ENCODE measurements at places on chromosomes 3 and 15. TPM values are rescaled to one million over a fixed set of nuclear protein-coding genes. Genes with fewer than 3 reads are reported as not detected.

Gene FRMD5
- total RNA-seq = 14.1 TPM

Gene TRIM71
- total RNA-seq = 238 TPM

Gene CSTA
- not detected for total RNA-seq

Gene NUP210
- total RNA-seq = 69.8 TPM

Gene PYGO1
- 0.50 TPM for total RNA-seq

Gene ADAMTS7
- total RNA-seq = 67.1 TPM

Gene MAP1A
- 1.1 TPM for total RNA-seq

Gene PLA2G4E
- not detected for total RNA-seq

Gene C15orf62
- total RNA-seq = 0.72 TPM

DNA sequence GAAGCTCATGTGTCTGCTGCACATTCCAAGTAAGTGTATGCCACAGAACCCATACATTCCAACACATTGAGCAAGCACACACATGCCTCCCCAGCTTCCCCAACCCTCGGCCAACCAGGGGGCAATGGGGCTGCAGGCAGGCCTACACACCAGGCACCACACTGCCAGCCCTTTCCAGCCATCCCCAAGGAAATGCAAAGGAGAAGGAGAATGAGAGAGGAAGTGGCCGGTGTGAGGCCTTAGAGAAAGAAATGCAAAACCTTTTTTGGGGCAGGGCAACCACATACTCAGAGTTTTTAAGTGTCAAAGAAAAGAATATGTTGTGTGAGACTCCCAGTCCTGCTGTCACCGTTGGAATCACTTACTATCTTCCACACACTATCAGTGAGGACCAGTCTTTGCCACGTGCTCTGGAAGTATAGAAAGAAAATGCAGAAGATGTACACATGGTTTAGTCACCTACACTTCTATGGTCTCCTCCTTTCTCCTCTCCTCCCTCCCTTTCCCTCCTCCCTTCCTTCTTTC lies 11.1 kb downstream of the IGF2BP2 start:
- DNase-seq = peak; percentile 67
- peaks cover 86% of the 10 kb centered on the region for H3K4me1 ChIP-seq
- H3K36me3 ChIP-seq = no peaks in the 10 kb centered on the region
- H3K27me3 ChIP-seq = no peaks in the 10 kb centered on the region
- H3K4me3 ChIP-seq = peak overlapping the region; percentile 51

DNA sequence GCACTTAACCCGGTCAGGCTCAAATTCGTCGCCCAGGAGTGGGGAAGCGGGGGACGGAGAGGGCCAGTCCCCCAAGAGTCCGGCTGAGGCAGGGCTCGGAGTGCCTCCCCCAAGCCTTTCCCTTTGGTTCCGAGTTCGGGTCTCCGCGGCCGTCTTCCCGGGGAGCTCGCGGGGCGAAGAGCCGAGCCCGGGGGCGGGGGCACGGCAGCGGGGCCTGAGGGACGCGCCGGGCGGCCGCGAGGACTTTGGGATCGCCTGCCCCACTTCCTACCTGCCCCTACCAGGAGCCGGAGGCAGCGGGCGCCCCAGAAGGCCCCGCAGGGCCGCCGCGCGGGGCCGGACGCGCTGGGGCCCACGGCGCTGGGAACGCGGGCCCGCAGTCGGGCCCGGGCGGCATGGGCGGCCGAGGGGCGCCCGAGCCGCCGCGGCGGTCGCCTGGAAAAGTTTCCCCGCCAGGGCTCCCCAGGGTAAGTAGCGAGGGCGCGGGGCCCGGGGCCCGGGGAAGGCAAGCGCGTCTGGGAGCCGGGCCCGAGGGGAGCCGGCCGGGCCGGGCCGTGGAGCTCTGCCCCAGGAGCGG lies 2.8 kb downstream of the FURIN start:
- peak overlapping the region; percentile 75 for H3K4me3 ChIP-seq
- H3K36me3 ChIP-seq = no peaks in the 10 kb centered on the region
- peak overlapping the region; percentile 91 for H3K27ac ChIP-seq
- H3K27me3 ChIP-seq = no peaks in the 10 kb centered on the region
- peaks cover 60% of the 10 kb centered on the region for H3K4me1 ChIP-seq
- peak; percentile 46 for DNase-seq

DNA sequence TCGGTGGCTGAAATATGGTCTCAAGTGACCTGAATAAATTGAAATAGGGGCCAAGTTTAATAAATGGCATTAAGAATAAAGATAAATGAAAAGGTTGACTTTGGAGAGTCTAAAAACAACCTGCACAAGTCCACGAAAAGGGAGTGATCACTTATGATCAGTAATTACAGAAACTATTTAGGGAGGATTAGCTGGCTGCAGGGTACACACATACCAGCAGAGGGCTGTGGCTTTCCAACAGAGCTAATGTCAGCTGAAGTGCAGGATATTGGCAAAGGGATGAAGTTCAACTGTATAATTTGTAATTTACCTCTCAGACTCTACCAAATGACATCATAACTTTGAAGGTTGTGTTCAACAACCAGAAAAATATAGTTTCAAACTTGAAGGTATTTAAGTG lies 86.8 kb downstream of the SYNPR start:
- H3K36me3 ChIP-seq = no peaks in the 10 kb centered on the region
- no peaks in the 10 kb centered on the region for H3K27me3 ChIP-seq
- H3K27ac ChIP-seq = no peak overlapping the region

DNA sequence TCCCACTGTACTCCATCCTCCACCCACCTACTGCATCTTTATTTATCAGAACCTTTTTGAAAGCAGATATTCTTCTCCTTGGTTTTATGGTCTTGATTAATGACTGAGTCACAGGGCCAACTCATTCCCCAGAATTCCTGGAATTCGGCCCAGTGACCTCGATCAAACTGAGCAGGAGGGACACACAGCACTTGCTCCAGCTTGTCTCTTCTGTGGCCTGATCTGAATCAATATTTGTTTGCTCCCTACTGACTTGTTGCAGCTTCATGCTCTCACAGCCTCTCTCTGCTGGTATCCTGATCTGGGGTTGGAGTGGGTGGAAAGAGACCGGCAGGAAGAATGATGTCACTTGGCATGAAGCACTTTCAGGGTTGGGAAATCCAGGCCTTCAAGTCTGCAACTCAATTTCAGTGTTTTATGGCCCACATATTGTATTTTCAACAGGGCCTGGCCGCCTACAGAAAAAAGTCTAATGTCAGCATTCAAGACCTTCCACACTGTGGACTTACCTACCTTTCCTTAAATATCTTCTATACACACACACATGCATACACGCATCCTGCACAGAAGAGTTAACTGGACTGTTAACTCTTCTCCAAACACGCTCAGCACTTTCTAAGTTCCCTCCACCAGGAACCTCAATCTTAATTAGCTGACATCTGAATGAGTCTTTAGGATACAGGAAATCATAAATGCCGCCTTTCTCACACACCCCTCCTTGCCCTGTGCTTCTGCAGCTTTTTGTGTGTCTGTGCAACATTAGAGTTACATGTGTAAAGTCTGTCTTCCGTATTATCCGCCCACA lies 4.6 kb downstream of the ANXA2 start:
- H3K4me1 ChIP-seq = peaks cover 69% of the 10 kb centered on the region
- no peak for DNase-seq
- H3K27me3 ChIP-seq = peaks cover 8% of the 10 kb centered on the region
- peak overlapping the region; percentile 26 for H3K27ac ChIP-seq
- no peak overlapping the region for H3K4me3 ChIP-seq

- H3K4me3 ChIP-seq = peak overlapping the region; percentile 79
- peak overlapping the region; percentile 67 for H3K27ac ChIP-seq
- DNase-seq = no peak
- H3K36me3 ChIP-seq = no peaks in the 10 kb centered on the region
- H3K4me1 ChIP-seq = peaks cover 11% of the 10 kb centered on the region
- no peaks in the 10 kb centered on the region for H3K27me3 ChIP-seq
Observed at GRCh38 chr15:92733090-92733933, 77.7 kb upstream of the FAM174B start.

DNA sequence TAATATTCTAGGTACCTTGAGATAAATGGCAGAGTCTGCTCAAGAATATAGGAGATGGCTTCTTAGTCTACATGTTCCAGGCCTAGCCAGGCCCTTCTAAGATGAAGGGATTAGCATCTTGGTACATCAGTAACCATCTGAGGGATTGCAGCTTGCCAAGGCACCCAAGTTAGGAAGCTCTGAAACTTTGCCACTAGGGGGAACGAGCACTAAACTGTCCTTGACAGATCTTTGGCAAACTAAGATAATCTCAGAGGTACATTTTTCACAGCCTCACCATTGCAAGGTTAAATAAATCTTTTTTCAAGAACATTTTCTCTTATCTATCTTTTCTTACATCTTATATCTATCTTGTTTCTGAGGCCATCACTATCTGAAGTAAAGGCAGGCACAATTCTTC lies 351.2 kb downstream of the RAP2B start:
- H3K4me1 ChIP-seq = no peaks in the 10 kb centered on the region
- peak; percentile 12 for DNase-seq
- no peak overlapping the region for H3K27ac ChIP-seq

DNA sequence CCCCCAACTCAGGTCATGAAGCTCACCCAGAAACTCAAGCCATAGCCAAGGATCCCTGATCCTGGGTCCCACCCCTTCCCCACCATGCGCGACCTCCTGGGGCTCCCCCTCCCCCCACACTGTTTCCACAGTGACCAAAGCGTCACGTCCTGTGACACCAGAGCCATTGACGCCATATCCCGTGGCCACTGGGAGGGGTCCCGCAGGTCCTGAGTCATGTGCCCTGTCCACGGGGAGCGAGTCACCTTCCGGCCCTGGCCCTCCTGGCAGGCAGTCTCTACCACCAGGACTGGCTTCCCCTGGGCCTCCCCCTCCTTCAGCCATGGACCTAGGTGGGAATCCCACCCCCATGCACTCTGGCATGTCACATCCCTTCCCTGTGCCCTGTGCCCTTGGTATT lies 15.6 kb downstream of the SEMA3F start:
- H3K36me3 ChIP-seq = peaks cover 13% of the 10 kb centered on the region
- H3K27ac ChIP-seq = no peak overlapping the region
- no peak for DNase-seq

DNA sequence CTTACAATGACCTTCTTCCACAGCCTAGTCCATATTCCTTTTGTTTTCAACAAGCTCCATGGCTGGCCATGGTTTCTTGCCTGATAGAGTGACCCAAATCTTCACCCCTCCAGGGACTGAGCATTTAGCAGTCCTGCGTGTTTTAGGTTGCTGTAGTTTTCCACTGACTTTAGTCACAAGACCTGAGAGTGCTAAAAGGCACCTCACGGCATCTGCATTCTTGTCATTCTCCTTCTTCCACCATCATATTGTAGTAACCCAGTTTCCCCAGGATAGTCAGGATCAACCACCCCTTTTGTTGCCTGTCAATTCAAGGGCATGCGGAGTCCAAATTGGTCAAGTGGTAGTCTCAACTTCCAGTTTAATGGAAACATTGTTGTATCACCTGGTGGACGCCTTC lies 20.8 kb downstream of the HTR3C start:
- no peak for DNase-seq
- H3K36me3 ChIP-seq = peaks cover 8% of the 10 kb centered on the region
- no peak overlapping the region for H3K27ac ChIP-seq
- H3K4me3 ChIP-seq = no peak overlapping the region
- H3K27me3 ChIP-seq = no peaks in the 10 kb centered on the region

- H3K36me3 ChIP-seq = no peaks in the 10 kb centered on the region
- no peak for DNase-seq
- H3K4me1 ChIP-seq = peaks cover 17% of the 10 kb centered on the region
- H3K27me3 ChIP-seq = no peaks in the 10 kb centered on the region
- H3K27ac ChIP-seq = no peak overlapping the region
- H3K4me3 ChIP-seq = no peak overlapping the region
Observed at GRCh38 chr3:34570916-34571705, 772.7 kb downstream of the PDCD6IP start.

DNA sequence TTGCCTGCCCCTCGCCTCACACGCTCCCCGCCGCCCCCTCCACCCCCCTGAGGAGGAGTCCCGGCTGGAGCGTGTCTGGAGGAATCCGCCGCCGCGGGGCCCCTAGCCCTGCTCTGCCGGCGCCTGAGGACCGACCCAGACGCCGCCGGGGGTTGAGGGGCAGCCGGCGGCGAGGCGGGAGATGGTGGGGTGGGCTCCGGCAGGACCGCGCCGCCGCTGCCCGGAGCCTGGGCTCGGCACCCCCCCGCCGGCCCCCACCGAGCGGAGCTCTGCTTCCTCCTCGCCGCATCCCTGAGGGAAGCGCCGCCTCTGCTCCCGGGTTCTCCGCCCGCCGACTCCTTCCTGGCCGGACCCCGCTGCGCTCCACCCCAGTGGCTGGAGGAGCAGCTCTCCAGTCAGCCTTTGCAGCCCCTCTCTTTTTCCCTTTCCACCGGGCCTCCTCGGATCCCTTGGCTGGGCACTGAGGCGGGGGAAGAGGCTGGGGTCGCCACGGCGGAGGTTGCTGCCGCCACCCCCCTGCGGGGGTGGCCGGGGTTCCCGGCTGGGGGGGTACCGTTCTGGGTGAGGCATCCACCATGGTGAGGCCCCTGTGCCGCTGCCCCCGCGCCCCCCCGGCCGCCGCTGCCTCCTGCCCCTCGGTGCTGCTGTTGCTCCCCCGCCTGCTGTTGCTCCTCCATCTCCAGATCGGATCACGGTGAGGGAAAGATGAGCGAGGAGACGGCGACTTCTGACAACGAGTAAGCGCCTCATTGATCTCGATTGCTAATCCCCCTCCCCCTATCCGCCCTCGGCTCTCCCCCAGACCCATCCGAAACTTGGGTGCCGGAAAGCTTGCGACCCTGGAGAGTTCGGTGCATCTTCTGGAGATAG lies at the start of gene SPRED1:
SPRED1 (plus strand) TSS at position 356 of the 870 bp plus-strand sequence; CDS start at position 706, 350 bp downstream.
- H3K27ac ChIP-seq = peak within 1 kb of the TSS; percentile 99
- peak; percentile 61 for DNase-seq
- peaks cover 4% of the 10 kb centered on the region for H3K36me3 ChIP-seq
- no peaks in the 10 kb centered on the region for H3K27me3 ChIP-seq
- peak within 1 kb of the TSS; percentile 95 for H3K4me3 ChIP-seq
- peaks cover 49% of the 10 kb centered on the region for H3K4me1 ChIP-seq

DNA sequence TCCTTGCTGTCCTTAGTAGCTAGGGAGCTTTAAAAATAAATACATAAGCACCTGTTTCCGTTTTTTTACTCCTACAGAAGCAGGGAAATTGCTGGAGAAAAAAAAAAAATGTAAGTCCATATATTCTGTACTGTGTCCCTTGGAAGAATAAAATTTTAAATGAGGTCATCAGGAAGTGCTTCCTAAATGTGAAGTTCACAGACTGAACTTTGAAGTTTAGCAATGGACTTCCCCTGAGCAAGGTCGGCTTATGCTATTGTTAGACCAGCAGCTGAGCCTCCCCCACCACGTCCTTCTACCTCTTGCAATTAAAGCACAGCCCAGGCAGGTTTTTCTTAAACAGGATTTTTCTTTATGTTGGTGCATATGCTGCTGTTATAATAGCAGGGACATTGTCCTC lies 26.3 kb downstream of the LIPC start:
- no peak for DNase-seq
- no peak overlapping the region for H3K27ac ChIP-seq
- H3K36me3 ChIP-seq = no peaks in the 10 kb centered on the region
- H3K27me3 ChIP-seq = no peaks in the 10 kb centered on the region
- peaks cover 2% of the 10 kb centered on the region for H3K4me1 ChIP-seq
